ENCODE measurements at places on chromosomes 5 and 9. TPM values are rescaled to one million over a fixed set of nuclear protein-coding genes. Genes with fewer than 3 reads are reported as not detected.

DNA sequence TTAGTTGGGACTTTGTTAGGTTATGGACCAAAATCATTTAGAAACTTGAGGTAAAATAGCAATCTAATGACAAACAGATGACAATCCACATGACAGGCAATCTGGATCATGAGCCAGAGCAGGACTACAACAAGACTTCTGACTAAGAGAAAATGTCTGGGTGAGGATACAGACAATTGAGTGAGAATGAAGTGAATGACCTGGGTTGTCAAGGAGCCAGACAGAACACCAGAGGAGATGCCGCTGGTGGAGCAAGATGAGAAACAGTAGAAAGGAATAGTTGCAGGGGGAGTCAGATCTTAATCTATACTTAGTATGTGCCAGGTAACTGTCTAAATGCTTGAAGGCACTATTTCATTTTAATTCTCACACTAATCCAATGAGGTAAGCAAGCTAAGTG is 277.8 kb downstream of the PRELID2 start:
- DNase-seq, result no peak

DNA sequence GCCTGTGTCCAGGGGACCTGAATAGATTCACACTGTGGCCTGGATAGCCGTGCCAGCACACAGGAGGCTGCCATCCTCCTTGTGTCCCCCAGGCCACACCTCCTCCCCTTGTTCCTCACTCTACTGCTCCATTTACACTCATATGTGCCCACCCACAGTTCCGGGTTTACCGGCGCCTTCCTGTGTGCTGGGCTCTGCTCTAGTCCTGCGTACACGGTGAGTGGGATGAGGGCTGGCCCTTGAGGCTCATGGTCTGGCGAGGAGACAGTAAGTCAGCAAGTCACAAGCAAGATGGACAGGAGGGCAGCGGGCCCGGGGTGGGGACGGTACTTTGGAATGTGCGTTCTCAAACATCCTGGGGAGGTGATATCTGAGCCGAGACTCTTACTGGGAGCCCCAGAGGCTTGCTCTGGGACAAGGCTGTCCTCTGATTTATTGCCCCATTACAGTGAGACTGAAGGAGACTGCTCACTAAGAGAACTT is 32.4 kb upstream of the NXNL2 start:
- DNase-seq, result no peak

- no peak for DNase-seq
Observed at GRCh38 chr9:488448-488847, 273.8 kb downstream of the DOCK8 start.

DNA sequence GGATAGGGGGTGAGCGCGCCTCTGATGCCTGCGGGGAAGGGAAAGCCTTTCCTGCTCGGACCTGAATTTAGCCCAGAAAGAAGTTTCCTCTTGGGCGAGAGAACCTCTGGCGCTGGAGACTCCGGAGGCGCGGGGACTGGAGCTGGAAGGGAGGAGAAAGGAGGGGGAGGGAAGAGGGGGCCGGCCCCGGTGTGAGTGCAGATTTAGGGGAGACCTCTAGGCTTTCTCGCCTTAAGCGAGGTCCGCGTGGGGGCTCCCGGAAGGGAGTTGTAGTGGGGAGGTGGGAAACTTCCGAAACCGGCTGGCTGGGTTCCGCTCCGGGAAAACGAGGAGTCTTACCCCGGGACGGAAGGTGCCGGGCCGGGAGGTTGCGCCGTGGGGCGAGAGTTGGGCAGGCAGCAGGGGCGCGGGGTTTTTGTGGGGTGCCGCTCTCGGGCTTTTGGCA is 1.3 kb downstream of the PCSK5 start:
- DNase-seq, result peak; percentile 19

GRCh38 chr5:81549123-81549522 is 155.2 kb upstream of the ACOT12 start:
- DNase-seq, result no peak

DNA sequence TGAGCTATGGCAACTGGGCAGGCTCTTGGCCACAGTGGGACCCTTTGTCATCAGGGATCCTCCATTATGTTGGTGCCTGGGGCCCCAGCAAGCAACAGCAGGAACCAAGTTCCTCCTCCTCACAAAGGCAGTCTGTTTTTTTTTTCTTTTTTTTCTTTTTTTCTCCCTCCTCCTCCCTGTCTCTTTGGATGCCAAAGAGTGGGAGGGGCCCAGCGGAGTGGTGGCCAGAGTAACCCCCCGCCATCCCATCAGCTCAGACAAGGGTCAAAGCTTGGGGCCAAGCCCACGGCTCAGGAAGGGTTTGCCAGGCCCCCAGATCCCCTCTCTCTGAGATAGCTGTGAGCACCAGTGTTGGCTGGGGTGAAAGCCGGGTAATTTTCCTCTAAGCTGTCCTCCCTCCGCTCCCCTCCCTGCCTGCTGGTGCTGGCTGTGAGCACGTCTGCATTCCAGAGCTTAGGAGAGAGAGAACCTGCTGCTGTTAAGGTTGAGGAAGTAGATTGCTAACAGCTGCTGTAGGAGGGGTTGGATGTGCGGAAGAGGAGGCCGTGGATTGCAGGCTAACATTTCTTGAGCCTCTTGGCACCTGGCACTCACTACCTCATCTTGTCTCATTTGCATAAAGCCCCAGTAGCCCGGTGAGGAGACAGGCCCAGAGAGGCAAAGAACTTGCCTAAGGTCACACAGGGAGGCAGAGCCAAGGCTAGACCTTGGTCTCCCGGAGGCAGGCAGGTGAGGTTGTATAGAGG is 21.2 kb downstream of the GSN start:
- peak; percentile 88 for DNase-seq

GRCh38 chr9:131707050-131707449 is 32.8 kb downstream of the RAPGEF1 start:
- DNase-seq, result no peak

- peak; percentile 92 for DNase-seq
Observed at GRCh38 chr9:115328228-115328627, 210.3 kb upstream of the TNC start.

DNA sequence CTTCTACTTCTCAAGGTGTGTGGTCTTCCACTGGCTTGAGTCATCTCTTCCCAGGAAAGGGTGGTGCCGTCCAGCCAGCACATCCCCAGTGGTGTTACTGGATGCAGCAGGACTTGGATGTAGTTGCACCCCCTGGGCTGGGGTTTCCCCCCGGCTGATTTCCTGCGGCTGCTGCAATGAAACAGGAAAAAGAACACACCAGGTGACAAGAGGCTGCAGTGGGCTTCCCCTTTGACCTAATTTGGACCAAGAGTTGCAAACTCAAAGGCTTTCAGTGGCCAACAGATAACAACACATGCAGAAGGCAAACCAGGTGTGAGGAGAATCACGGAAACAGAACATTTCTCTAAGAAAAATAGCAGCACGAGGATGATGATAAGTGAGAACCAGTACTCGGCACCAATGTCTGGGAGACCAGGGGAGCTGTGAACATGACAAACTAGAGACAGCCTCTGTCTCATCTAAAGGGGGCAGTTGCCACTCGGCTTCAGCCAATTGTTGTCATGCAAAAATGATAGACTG is 83.7 kb downstream of the PDE6A start:
- peak; percentile 26 for DNase-seq

- no peak for DNase-seq
Observed at GRCh38 chr5:81183811-81184748, 49.0 kb upstream of the CKMT2 start.

DNA sequence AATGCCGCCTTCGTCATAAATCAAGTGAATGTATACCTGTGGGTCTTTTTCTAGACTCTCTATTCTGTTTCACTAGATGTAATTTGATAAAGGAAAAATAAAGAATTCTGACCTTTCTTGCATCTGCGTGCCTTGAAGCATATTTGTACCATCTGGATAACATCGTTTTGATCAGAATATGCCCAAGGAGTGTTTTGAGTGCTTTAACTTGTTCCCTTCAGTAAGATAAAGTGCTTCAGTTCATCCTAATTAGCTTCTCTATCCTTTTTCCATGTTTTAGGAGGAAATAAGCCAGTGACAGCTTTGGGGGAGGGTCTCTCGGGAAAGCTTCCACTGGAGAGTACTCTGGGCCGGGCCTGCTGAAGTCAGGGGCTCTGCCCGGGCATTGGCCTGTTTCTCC is 113.5 kb upstream of the DAP start:
- DNase-seq, result no peak

DNA sequence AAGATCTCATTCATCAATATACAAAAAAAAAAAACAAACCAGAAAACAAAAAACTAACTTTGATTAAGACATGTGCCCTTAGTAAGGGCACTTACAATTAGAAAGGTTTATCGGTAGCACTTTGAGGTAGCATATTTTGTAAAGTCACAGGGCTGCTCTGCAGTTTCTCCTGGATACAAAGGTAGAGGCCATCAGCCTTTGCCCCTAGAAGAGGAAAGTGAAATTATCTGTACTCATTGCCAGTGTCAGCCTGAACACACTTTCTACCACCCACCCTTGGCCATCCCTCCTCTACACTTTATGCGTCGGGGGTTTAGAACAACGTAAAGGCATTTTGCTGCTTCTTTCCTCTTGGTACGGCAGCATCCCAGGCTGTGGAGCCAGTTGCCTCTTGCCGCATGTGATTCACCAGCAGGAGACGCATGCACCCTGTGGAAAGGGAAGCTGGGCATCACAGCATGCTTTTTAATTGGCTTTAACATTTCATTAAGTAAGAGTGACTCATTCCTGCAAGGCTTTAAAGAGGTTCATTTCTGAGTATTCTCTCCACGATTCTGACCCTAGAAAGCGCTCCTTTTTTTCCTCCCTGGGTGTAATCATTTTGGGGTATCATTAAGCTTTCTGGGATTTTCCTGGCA is 84.6 kb downstream of the CEMIP2 start:
- DNase-seq, result peak; percentile 82

- no peak for DNase-seq
Observed at GRCh38 chr9:84146893-84147710, 166.5 kb downstream of the RMI1 start.

DNA sequence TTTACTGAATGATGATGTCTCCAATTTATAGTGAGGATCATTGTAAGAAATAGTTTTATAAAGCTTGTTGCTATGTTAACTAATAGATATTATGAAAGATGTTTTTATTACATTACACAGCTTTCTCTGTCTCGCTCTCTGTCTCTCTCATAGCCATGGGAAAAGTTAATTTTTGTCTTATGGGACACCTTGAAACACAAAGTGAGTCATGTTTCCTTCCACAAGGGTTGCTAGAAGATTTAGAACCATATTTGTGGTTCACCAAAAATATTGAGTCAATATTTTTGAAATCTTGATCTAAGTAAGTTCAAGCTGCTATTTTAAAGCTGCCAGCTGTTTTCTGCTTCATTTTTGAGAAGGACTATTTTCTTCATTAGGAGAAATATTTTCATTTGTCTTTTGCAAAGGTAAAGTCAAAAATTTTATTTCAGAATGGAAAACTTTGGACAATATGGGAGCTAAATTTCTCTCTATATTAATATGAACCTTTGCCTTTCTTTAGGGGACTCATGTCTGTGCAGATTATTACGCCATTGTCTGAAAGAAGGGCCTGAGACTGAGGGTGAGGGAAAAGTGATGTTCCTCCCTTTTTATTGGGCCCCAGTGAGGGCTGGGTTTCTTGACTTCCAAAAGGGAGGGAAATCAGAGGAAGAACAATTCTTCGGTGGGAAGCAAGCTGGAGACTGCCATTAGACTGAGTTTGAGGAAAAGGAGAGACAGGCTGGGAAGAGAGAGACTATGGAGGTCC is 87.9 kb upstream of the SLC24A2 start:
- no peak for DNase-seq

DNA sequence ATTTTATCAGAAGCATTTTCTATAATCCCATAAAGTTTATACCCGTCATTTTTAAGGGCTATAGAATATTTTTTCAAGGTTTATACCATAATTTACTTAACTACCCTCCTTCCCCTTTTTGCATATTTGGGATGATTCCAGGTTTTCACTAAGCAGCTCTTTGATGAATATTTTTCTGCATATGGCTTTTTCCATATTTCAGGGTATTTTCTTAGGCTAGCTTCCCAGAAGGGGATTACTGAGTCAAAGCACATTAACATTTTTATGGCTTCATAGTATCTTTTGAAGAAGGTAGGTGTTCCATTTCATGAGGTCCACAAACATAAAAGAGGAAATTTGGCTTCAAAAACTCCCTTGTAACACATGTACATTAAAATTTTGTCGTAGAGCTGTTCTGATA is 14.6 kb upstream of the COL15A1 start:
- peak; percentile 52 for DNase-seq

DNA sequence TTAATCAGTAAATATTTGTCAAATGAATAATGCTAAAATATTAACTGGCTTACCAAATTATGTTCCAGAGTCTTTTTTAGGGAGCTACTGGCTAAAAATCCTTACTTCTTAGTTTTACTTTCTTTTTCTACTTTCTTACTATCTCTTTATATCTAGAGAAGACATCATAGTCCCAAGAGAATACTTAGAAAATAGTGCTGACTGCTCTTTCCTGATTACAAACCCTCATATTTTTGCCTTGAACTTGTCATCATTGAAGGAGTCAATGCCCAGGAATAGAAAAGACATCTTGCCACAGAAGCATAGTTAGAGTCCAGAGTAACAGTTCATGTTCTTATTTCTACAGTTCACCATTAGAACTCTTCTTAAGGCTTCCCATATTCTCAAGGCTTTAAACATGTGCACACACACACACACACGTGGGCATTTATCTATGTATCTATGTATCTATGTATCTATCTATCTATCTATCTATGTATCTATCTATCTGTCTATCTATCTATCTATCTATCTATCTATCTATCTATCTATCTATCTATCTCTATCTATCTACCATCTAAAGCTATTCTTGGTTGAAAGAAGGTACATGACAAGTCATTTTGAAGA is 654.3 kb downstream of the ANXA1 start:
- no peak for DNase-seq

DNA sequence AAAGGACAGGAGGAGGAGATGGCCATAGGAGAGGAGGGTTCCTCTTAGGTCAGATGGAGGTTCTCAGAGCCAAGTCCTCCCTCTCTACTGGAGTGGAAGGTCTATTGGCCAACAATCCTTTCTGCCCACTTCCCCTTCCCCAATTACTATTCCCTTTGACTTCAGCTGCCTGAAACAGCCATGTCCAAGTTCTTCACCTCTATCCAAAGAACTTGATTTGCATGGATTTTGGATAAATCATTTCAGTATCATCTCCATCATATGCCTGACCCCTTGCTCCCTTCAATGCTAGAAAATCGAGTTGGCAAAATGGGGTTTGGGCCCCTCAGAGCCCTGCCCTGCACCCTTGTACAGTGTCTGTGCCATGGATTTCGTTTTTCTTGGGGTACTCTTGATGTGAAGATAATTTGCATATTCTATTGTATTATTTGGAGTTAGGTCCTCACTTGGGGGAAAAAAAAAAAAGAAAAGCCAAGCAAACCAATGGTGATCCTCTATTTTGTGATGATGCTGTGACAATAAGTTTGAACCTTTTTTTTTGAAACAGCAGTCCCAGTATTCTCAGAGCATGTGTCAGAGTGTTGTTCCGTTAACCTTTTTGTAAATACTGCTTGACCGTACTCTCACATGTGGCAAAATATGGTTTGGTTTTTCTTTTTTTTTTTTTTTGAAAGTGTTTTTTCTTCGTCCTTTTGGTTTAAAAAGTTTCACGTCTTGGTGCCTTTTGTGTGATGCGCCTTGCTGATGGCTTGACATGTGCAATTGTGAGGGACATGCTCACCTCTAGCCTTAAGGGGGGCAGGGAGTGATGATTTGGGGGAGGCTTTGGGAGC is 3.1 kb downstream of the EGR1 start:
- no peak for DNase-seq

TTLL11 gene
- 6.6 TPM for total RNA-seq

AFAP1L1 gene
- total RNA-seq, result 8.3 TPM

MCCC2 gene
- 30.2 TPM for total RNA-seq

PCDH12 gene
- total RNA-seq, result not detected

PCSK5 gene
- total RNA-seq, result 11.5 TPM

CYLC2 gene
- not detected for total RNA-seq

WNT8A gene
- total RNA-seq, result not detected

PCDHA3 gene
- 1.1 TPM for total RNA-seq

OR1J2 gene
- total RNA-seq, result not detected

RGMB gene
- 48.7 TPM for total RNA-seq

SEMA6A gene
- 34.2 TPM for total RNA-seq

TNC gene
- 1,099 TPM for total RNA-seq

SLC26A2 gene
- total RNA-seq, result 25.2 TPM

Measured in astrocyte (in vitro differentiated cells and primary cell).